ENCODE measurements at places on chromosomes 3 and 15.

GRCh38 chr3:37221407-37221806, 47.0 kb upstream of the LRRFIP2 start:
- no peak for DNase-seq

DNA sequence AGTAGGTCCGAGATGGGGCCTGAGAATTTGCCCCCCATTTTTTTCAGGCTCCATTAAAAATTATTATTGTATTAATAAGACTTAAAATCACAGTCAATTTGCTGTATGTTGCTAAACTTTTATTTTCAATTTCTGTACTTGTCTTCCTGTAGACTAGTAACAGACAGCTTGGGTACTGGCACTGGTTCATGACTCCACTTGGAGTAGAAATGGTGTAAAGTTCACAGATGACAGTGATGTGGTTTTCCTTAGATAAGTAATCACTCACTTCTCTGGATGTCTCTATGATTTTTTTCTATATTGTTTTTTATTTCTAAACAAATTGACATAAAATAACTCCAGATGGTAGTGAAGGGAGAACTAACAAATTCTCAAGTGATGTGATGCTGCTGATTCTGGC, 15.6 kb upstream of the ZNF80 start:
- DNase-seq: no peak

- DNase-seq: no peak
Observed at GRCh38 chr3:196344663-196345062, 6.5 kb upstream of the TM4SF19 start.

DNA sequence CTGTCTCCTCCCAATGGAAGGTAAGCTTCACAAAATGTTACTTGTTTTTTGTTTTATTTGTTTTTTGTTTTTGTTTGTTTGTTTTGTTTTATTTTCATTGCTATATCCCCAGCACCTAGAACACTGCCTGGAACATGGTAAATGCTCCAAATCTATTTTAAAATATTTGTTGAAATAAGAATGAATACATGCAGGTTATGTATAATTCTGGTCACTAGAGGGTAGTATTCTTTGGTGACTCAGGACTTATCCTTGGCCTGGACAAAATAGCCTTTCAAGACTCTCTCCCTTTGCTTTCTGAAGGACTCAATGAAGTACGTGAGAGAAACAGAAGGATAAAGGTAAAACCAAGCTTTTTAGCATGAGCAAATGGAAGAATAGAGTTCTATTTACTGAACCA, 46.9 kb upstream of the PPP2R3A start:
- no peak for DNase-seq

DNA sequence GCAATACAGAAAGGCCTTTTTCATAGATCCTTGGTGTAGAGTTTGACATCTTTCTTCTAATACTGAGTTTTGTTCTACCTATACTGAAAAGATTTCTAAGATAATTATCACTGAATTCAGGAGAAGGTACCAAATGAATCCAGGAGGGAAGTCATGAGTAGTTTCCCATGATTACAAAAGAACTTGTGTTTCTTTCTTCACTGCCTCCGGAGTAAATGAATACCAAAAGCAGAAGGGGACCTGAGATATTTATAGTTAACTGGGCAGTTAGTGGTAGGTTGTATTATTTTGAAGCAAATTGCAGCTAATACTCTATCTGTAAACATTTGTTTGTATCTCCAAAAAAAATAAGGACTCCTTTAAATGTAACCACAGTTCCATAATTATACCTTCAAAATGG, 175.4 kb downstream of the SUCNR1 start:
- no peak for DNase-seq

DNA sequence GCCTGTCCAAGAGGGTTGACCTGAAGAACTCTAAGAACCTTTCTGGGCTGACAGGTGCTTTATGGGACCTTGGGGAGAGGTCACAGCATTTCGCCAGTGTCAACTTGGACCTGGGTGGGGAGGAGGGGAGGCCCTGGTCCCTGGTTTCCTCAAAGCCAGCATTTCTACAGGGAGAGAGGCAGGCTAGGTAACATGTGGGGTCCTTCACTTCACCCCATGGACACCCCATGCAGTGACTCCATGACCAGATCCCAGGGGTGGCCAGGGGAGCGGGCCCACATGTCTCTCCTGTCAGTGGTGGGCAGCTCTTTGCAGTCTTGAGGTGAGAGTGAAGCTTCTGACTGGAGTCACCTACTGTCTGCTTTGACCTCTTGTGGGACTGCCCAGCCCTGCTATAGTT, 35.8 kb downstream of the GOLGA6L10 start:
- no peak for DNase-seq
